WERI-Rb-1 (cell line): ENCODE measurements at places on chromosomes 2 and 18.

GRCh38 chr2:268323-268722, 3.6 kb downstream of the ACP1 start:
- no peak for DNase-seq

GRCh38 chr2:233865838-233866237, 2.3 kb downstream of the MSL3B start:
- peak; percentile 39 for DNase-seq

GRCh38 chr18:24818441-24818840, 358.0 kb downstream of the HRH4 start:
- no peak for DNase-seq

GRCh38 chr2:164044622-164045021, 308.8 kb upstream of the FIGN start:
- DNase-seq = no peak

DNA sequence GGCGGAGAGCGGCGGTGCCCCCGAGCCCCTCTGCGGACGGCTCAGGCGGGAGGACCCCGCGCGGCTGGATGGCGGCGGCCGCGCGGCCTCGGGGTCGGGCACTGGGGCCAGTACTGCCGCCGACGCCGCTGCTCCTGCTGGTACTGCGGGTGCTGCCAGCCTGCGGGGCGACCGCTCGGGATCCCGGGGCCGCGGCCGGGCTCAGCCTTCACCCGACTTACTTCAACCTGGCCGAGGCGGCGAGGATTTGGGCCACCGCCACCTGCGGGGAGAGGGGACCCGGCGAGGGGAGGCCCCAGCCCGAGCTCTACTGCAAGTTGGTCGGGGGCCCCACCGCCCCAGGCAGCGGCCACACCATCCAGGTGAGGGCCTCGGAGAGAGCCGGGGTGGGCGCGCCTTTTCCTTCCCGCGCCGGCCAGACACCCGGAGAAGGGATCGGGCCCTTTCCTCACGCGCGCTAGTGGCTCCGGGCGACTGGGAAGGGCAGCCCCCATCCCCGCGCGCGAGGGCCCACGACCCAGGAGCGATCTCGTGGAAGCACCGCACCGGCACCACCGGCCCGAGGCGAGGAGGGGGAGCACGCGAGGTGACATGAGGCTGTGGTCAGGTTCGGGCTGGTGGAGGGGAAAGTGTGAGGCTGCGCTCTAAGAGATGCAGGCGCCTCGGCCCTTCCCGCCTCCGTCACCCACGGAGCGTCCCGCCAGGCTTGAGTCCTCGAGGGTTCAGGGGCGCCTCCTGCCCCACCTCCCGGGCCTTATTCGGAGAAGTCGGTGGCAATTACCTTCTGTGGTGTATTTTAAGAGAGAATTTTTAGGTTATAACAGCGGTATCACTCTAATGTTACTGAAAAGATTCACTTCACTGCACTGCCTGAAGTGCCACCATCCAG, 607 bp downstream of the LAMA3 start:
- DNase-seq = peak; percentile 40

DNA sequence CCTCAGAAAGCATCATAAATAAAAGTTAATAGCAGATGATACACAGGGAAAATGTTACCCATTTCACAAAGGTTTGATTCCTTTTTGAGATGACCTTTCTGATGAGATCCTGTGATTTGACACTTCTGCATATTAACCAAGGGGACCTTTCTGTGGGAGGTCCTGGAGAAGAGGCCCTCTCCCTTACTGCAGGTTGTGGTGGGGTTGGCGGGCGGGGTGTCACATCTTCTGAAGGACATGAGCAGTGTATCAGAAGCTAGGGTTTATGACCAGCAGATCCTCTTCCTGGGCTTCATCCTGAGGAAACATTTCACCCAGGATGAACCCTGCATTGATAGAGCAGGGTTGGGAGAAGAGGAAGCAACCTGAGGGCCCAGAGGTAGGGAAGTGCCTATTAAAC, 37.2 kb upstream of the SCLY start:
- no peak for DNase-seq

GRCh38 chr2:157559061-157559460, 69.6 kb downstream of the ACVR1C start:
- DNase-seq = no peak

GRCh38 chr18:76996429-76996828, 136.2 kb downstream of the MBP start:
- no peak for DNase-seq

DNA sequence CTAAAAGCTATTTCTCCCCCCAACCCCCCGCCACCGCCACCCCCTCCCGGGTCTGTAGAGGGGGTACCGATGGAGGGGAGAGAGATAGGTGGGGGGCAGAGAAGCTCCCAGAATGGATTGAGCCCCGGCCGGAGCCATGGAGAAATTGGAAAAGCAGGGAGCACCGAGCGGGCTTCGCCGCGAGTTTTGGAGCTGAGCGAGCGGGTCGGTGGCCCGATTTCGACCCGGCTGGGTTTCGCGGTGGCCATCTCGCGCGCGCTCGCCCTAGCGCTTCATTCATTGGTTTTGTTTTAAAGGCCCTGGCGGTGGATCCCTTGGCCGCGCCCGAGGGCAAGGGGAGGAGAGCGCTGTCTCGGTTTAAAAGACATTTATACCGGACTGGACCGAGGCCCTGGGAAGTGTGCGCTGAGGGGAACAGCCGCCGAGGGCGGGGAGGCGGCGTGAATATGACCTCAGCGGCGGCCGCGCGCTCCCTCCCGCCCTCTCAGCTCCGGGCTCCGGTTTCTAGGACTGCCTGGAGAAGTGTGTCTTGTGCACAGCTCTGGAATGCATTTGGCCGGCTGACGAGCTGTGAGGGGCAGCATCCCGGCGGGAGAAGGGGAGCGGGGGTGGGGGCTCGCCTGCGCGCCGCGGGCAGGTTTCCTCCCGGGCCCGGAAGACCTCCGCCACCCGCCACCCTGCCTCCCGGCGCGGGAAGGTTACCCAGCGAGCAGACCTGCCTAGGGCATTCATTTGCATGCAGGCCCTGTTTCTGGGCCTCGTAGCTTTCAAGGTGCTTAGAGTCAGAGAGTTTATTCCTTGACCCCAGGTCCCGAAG, 1.7 kb upstream of the SMAD7 start:
- DNase-seq = peak; percentile 85

DNA sequence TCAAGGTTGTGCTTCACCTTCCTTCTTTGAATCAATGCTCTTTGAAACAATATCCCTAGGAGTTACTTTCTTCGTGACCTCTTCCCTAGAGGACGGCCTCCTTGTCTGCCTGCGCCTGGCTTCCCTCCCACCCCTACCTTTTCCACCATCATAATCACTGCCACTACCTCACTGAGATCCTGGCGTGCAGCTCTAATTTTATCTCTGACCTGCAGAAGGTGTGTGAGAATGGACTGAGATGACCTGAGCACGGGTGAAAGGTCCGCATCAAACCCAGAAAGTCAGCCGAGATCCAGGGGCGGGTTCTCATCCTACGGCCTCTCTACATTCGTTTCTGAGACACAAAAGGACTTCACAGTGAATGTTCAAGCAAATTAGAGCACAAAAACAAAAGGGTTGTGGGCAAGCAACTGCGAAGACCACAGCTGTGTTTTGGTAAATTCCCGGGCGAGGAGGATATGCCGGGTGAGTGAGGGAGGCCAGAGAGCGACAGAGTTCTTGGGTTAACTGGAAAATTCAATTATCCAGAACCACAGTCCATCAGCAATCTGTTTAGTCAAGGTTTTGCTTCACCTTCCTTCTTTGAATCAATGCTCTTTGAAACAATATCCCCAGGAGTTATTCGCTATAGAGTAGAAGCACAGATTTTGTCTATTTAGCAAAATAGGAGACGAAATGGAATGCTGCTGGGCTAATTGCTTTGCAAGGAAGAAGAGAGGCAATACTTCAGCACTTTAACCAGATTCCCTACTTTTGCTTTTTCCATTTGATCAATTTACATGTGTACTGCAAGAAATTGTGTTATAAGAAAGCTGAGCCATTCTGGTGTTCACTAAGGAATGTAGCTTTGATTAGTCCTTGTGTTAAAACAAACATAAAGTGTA, 212.6 kb downstream of the ACKR3 start:
- no peak for DNase-seq

DNA sequence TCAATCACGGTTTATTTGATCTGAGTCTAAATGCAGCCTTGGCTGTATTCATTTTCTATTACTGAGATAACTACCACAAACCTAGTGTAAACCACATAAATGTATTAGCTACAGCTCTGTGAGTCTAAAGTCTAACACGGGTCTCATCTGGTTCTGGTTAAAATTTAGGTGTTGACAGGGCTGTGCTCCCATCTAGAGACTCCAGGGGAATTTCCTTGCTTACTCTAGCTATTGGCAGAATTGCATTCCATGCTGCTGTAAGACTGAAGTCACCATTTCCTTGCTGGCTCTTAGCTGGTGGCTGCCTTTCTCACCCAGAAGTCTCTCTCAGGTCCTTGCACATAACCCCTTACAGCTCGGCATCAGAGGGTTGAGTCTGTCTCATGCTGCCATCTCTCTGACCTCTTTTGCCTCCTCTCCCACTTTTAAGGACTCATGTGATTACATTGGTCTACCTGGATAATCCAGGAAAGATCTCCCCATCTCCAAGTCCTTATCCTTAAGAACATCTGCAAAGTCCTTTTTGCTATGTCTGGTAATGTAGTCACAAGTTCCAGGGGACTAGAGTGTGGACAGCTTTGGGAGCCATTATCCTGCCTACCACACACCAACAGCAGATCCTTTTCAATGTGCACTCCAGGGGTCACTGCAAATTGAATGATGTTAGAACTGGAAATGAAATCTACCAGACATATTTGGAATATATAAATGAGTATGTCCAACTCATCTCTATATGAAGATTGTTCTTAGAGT, 207.0 kb upstream of the AGAP1 start:
- no peak for DNase-seq

GRCh38 chr2:210440206-210440605, 36.4 kb downstream of the LANCL1 start:
- no peak for DNase-seq

DNA sequence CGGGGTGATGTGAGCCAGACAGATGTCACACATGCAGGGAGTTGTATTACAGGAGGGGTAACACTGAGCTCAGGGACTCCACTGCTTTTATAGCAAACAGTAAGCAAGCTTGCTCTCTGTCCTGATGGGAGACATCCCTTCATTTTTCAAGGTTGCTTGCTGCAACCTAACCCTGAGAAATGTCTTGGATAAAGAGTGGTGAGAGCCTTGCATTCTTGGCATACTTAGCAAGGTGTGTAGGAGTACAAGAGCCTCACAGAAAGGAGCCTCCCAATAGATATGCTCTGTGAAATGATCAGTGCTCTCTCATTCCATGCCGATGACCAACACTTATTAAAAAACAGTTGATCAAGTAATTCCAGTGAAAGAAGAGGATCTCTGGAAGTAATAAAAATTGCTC, 8.1 kb downstream of the PFN4 start:
- DNase-seq = no peak

GRCh38 chr2:161955211-161955610, 118.8 kb downstream of the DPP4 start:
- DNase-seq = no peak

GRCh38 chr18:10767658-10768057, 241.8 kb downstream of the NAPG start:
- no peak for DNase-seq

DNA sequence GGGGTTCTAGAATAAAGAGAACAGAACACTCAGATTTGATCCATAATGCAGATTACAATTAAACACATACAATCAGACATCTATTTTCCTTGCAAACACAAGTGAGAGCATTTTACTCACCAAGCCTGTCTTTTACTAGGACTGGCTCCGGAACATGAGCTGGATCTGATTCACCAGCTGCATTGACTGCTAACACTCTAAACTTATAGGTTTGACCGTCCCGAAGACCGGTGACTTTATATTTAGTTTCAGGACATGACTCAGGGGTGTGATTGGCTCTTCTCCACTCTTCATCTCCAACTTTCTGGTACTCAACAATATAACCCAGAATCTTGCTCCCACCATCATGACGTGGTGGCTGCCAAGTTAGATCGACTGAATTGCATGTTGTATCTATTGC, 112.4 kb downstream of the PLEKHA3 start:
- DNase-seq = no peak

DNA sequence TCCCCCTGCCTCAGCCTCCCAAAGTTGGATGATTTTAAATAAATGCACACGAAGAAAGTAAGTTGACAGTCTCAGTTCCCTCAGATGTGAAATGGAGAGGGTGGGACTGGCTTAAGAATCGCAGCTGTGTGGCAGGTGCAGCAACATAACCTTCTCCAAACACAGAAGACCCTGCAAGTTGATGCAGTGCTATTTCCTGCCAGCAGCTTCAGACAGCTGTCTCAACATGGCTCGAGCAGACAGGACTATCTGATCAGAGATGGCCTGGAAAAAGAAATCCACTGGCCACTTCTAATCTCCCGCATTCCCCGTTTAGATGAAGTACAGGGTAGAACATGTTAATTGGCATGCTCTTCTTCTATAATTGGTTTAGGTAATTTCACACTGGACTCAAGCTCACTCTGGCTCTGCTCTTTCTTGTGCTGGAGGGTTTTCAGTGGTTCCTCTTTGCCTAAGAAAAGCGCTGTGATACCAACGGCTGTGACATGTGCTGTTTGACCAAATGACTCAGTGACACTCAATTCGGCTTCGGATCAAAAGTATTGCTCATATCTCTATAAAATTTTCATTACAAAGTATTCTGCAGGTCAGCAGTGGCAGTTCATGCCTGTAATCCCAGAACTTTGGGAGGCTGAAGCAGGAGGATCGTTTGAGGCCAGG, 40.2 kb downstream of the MYOM1 start:
- DNase-seq = no peak

DNA sequence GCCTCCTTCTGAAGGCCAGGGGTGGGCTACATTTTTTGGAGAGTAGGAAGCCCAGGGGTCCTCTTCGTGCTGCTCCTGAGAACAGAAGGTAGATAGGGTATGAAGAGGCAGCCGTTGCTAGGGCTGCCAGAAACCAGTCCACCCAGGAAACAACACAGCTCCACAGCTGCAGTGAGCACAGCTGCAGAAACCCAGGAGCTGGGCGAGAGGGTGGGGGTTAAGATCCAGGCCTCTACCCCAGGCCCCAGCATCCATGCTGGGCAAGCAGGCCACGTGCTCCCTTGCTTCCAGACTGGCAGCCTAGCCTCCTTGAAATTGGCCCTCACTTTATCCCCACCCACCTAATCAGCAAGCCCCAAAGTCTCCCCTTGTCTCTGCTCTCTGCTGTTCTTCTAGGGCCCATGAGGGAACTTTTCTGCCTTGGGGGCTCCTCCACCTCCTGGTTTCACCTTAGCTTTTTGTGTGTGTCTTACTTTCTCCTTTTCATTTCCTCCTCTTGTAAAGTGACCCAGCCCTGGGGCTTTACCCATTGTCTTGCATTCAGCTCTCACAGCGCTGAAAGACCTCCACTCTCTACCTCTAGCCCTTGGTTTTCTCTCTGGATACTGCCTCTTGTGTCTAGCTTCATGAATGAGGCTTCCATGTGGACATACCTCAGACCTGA, 30.7 kb downstream of the STON1 start:
- no peak for DNase-seq
